ENCODE measurements at places on chromosomes 7 and 10.

DNA sequence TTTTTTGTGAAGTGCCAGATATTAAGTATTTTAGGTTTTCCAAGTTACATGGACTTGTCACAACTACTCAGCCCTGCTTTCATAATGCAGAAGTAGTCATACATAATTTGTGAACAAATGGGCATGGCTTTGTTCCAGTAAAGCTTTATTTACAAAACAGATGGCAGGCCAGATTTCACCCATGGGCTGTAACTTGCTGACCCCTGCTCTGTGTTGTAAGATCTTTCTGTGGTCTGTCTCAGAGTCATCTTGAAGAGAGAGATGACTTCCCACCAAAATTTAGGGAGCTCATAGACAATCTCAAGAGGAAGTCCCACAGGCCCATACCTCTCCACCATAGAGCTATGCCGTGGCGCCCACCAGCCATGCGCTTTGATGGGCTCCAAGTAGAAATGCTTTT lies 616.1 kb downstream of the LRMDA start:
- DNase-seq, result no peak

DNA sequence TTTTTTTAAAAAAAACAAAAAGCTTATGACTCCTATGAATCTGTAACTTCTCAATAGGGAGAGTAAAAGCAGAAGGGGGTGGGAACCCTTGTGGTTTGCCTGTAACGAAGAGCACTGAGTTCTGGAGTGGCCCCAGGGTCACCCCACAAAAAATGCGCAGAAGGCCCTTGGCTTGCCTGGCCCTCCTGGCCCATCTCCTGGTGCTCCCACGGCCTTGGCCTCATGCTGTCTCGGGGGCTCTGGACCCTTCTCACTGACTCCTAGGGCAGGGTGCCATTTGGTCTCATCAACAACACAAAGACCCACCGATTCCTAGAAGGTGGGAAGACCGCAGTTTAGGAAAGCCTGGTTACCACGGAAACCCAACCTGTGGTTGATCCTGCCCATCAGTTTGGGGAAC lies 40.8 kb downstream of the ZNF467 start:
- no peak for DNase-seq

DNA sequence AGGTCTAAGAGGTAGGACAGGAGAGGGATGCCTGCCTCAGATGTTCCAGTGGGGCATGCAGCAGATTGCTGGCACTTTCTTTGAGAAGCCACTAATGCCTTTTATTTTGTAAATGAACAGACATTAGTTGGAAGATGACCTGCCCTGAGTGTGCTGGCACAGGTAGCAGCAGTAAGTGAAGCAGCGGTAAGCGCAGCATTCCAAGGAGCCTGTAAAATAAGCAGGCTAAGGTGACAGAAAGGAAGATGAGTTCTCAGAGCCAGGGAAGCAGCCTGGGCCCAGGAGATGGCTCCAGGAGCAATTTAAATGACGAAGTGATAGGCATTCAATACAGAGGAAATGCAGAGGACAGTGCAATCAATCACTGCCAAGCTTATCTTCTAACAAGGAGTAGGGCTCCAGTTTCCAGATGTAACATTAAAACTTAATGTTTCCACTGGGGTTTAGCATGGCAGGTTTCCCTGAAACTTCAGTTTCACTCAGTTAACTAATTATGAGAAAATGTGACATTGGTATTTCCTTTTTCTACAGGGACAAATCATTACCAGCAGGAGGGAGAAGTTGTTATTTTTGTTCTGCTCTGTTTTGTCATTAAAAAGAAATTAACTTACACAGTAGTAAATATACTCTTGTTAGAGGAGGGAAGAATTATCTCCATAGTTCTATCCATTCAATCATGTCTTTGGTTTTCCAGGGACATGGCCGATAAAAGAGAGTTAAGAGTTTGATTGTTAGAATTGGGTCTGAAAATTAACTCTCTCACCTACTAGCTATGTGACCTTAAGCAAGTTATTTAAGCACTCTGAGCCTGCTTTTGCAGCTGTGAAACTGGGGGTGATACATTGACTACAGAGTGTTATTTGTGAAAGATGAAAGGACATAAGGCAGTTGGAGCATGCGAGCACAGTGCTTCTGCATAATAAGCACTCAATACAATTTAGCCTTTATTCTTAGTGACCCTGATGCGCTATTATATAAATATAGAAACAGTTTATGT lies 96.6 kb upstream of the PTN start:
- DNase-seq, result no peak

DNA sequence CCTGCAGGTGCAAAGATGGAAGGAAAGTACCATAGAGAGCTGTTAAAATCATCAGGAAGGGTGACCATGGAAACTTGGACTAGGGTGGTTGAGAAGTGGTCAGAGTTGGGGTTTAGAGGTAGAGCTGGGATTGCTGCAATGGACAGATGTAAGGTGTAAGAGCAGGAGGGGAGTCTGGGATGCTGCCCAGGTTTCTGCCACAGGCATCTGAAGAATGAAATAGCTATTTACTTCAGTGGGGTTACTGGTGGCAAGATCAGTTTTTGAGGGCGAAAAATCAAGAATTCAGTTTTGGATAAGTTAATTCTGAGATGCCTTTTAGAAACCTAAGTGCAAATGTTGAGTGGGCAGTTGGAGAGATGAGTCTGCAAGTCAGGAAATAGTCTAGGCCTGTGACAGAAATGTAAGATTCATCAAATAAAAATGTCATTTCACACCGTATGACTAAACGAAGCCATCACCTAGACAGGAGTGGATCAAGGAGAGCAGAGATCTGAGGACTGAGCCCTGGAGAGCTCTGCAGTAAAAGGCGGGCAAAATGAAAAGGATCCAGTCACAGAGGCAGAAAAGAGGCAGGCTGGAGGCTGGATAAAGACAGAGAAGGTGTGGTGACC lies 22.7 kb upstream of the TOMM7 start:
- no peak for DNase-seq

DNA sequence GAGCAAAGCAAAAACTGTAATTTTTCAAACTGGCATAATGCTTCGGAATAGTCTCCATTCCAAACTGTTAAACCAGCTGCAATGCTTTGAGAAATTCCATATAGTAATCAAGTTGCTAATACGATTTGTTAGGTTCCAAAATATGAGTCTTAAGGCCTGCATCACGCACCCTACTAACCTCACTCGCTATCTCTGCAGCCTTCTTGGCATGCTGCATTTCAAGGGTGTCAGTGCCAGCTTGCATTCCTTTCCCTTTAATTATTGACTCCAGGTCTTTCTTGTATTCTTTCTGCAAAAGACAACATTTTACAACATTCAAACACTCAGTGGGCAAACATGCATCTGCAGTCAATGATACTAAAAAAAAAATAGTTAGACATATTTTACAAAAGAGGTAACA lies 61.8 kb downstream of the NEBL start:
- DNase-seq, result no peak

- DNase-seq, result no peak
Measured at GRCh38 chr7:102223184-102223583, 63.5 kb upstream of the SH2B2 start.

DNA sequence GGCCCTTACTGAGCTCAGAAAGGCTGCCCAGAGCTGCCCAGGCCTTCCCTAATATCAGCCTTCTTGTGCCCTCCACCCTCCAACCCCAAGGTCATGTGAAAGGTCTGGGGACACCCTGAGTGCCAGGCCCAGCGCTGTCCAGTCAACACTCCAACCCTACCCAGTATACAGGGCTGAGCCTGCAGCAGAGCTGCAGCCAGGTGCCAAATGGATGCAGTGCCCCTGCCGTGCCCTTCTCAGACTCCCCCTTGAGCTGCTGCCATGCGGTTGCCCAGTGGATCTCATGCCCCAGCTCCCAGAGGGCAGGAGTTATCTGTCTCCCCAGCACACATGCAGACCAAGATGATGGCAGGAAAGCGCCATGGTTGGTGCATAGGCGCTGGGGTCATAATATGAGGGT lies 61.5 kb downstream of the ZMIZ1 start:
- DNase-seq, result no peak

DNA sequence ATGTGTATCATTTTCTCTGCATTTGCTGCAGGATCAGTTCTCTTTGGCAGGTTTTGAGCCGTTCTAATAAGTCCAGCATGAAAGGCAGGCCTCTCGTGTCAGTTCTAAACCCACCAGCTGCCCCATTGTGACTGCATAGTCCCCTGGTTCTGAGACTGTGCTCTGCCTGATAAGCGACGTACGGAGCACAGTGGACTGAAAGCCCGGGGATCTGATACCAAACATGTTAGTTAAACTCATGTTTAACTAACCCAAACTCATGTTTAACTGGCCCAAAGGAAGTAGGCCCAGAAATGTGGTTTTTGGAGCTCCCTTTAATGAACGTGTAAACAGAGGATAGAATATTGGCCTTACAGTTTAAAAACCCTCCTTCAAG lies 98.0 kb upstream of the PDCD4 start:
- DNase-seq, result no peak

- DNase-seq, result no peak
Measured at GRCh38 chr7:40331915-40332314, 197.1 kb downstream of the SUGCT start.

GRCh38 chr10:2077231-2077630 lies 339.9 kb upstream of the ADARB2 start:
- no peak for DNase-seq

DNA sequence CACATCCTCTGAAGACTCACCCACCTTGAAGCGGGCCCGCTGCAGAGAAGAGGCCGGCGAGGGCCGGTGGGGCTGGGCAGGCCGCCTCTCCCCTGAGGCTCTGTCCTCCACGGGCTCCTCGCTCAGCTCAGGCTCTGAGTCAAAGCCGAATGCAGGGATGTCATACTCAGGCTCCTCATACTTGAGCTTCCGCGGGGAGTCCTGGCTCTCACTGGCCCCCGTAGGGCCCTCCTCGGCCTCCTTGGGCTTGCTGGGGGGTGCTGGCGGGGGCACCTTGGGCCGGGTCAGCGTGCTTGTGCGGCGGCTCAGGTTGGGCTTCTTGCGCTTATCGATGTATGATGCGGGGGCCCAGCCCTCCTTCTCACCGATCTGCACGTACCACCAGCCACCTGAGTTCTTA lies 109.9 kb downstream of the NEURL1 start:
- no peak for DNase-seq

GRCh38 chr10:102269017-102269416 lies 23.7 kb downstream of the GBF1 start:
- DNase-seq, result no peak

- DNase-seq, result no peak
Measured at GRCh38 chr7:44194069-44194468, 4.8 kb upstream of the GCK start.

GRCh38 chr7:100563100-100563564 lies 10.6 kb downstream of the SAP25 start:
- no peak for DNase-seq

DNA sequence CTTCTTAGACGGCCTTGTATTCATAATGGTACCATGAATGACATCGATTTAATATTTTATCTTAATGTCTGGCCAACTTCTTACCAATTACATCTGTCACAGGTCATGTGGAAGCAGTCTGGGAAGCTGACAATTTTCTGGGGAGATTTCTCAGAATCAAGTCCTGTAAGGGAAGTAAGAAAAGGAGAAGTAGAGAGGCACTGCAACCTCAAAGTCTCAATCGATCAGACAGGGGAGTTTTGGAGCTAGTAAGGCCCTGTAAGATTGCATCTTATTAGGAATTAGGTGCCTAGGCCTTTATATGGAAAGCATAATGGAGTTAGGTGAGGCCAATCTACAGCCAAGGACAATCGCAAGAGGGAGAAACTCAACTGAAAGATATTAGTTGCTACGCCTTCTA lies 694.6 kb upstream of the SORCS1 start:
- DNase-seq, result no peak

DNA sequence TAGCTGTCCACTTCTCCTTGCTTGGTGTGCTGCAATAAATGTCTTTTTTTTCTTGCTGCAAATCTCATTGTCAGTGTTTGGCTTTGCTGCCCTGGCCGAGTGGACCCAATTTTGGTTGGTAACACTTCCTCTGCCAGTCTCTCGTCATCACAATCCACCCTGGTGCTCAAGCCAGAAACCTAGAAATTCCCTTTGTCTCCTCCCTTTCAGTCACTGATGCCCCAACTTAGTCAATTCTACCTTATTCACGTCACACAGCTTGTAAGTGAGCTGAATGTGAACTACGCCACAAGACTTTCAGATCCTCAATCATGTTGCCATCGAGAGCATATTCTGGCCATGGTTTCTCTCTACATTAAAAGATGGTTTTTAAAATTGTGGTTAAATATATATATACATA lies 13.0 kb upstream of the FRA10AC1 start:
- no peak for DNase-seq

GRCh38 chr10:94725871-94726270 lies 36.6 kb upstream of the CYP2C19 start:
- no peak for DNase-seq

DNA sequence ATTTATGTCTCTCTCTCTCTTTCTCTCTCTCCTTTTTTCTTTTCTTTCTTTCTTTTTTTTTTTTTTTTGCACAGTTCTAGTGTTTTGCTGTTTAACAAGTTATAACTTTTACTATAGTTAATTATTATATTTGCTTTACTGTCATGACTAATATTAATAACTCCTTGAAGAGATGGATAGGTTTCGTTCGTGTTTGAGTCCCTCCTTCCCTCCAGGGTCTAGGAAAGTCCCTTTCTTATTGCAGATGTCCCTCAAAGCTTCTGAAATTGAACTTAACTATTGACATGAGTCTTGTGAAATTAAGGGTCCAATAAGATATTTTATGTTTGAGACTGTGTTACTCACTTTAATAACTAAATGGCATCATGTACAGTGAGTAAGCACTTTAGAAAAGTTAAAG lies 131.4 kb downstream of the PLXDC2 start:
- DNase-seq, result no peak

GRCh38 chr7:66454600-66455225 lies 174.0 kb upstream of the KCTD7 start:
- no peak for DNase-seq

DNA sequence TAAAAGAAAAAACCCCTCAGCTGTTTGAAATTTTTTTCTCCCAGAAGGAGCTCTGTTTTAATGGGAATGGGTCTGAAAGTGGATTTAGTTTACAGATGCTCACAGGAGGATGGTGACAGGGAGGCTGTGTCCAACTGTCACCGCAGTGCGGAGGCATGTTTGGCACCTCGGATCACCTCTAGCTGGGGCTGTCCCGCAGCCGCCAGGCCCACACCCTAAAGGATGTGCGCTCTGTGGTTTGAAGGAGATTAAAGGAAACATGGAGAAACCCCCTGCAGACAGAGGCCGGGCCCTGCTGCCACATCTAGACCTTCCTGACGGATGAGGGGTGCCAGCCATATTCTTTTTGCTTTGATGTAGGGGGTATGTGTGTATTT lies 160.6 kb downstream of the DNAJB6 start:
- DNase-seq, result no peak

GRCh38 chr7:122145937-122146645 lies 2.0 kb upstream of the AASS start:
- DNase-seq, result no peak

DNA sequence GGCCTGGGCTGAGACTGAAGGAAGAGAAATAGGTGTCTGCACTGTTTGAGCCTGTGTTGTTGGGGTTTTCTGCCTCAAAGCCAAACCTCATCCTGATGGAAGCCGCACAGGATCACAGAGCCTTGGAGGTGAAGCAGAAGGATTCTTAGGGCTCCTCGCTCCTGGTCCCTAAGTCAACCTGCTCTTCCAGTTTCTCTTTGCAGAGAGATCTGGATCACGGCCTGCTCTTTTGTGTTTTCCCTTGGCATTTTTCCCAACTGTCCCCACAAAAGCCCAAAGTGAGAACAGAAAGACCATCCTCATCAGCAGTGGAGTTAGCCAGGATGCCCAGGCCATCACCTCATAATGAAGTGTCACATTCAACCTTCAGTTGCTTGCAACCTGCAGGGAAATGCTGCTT lies 20.3 kb upstream of the PPIA start:
- DNase-seq, result no peak

GRCh38 chr10:5070648-5071410 lies 23.4 kb upstream of the AKR1C3 start:
- no peak for DNase-seq

- no peak for DNase-seq
Measured at GRCh38 chr7:119643558-119643957, 629.4 kb upstream of the KCND2 start.
